ENCODE measurements at places on chromosomes 13 and 19.

DNA sequence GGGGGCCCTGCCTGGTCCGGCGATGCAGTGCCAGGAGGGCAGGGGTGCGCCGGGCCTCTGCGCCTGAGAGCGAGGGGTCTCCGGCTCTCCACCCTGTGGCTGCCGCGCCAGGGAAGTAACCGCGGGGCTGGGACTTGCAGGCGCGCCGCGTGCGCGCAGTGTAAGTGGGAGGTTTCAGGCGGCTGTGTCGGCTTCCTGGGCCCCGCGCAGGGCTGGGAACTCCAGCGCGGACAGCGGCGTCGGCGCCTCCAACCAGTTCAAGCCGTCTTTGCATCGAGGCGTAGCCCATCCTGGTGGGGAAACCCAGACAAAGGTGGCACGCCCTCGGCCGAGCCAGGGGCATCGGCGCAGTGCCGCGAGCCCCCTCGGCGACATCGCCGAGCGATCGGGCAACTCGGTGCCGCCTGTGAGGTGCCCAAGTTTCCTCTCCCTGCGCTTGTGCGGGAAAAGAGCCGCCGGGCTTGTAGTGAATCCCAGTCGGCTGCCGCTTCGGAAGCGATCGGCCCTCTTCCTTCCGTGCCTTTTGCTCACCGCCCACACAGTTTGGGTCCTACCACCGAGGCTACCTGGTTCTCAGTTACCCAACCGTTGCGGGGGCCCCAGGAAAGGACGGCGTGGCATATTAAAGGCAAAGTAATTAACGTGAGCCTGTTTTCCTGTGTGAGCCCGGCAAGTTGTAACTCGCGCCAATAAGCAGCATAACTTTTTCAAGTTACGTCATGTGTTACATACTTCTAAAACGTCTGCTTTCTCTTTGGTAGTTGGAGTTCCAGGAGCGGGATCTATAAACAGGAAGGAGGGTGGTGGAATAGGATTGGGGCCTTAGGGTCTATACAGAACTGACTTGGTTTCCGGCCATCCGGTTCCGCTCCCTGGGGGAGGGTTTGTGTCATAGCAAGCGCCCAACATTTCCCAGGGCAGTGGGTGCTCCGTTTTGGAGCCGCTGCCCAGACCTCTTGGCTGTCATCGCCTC lies 1.2 kb downstream of the LRCH1 start:
- peak; percentile 80 for DNase-seq

DNA sequence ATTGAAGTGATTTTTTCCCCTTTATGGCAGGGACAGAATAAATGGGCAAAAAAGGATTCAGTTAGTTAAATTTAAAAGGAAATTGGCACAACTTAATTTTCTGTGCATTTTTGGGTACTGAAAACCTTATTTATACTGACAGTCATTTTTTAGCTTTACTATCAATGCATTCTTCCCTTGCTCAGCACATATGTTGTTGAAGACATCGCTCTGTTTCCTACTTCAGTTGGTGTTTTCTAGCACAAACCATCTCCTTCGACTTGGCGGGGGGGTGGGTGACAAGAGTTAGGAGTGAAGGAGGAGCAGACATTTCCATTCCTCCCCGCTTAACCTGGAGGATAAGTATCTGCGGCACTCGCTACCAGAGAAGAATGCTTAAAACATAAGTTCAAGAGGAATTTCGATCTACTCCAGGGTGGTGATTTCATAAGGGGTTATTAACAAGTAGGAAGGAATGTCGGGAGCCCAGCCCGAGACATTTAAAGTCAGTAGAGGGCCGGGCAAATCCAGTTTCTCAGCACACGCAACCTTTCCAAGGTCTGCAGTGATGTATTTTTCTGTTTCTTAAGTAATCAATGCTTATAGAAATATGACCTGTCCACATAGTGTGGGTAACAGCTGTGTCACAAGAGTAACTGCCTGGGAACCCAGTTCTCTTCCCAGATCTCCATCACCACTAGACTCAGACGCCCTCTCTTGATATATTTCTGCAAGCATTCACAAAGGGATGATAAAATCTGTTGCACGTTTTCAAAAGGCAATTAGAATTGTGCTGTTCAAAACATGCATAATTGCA lies 525.8 kb downstream of the MYO16 start:
- DNase-seq = peak; percentile 74

DNA sequence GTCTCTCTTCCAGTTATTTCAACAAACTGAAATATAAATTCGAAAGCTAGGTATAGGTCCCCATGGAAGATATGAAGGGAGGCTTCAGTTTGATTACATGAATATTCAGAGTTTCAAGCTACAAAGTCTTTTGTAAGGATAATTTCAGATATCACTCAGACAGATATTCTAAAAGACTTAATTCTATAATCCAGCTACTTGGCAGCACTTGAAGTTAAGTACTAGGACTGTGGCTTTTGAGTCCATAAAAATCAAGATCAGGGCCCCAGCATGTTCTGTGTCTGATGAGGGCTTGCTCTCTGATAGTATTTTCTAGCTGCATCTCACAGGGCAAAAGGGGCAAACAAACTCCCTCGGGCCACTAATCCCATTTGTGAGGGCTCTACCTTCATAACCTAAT lies 160.6 kb upstream of the IRS2 start:
- DNase-seq = no peak

DNA sequence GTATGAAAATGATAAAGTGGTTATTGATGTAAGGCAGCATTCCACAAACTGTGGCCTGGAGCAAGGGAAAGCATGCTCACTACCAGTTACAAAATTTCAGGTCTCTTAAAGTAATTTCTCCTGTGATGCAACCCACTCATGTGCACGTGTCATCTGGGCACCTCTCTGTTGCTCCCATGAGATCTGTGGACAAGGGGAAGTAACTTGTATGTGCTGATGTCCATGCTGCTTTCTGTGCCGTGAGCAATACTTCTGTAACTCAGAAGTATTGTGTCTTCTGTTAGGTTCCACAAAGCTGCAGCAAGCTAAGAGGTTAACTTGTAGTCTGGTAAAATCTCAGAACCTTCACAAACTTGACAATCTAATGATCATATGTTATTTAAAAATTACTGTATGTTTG lies 930.0 kb upstream of the SLITRK6 start:
- no peak for DNase-seq

DNA sequence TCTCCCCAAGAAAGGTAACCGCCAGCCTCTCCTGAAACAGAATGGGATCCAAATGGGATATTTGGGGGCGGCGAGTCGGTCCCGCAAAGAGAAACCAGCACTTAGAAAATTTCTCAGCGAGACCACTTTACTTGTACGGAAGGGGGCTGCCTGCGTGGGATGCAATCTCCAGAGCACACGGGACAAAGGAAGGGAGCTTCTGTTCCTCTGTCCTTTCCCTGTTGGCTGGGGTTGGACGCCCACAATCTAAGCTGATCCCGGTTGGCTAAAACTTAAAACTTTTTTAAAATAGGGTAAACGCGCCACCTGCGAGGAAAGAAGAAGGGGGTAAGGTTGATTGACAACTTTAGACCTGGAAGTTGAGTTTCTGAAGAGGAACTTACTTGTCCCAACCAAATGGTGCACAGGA lies 826 bp upstream of the BSG start:
- DNase-seq = no peak

DNA sequence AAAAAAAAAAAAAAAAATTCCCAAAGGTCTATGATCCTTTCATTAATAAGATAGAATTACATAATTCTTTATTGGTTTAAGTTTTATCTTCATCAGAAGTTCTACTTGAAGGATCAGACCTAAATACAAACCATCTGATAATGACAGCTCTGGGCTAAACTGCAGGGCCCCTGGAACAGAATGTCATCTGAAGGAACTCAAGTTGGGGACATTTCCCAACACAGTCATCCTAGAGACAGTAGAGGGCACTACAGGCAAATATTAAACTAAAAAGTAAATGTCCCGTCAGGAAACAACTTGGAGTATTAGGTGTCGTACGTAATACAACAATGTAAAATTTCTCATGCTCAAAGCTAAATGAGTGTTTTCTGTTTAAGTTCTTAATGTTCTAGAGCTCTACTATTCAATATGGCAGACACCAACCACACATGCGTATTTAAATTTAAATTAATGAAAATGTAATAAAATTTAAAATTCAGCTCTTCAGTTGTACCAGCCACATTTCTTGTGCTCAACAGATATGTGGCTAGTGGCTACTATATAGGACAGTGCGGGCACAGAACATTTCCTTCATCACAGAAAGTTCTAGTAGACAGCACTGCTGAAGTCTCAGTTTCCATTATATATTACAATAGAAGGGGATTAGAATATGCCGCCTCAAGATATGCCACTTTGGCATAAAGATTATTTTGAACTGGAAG lies 21.8 kb upstream of the NAXD start:
- peak; percentile 48 for DNase-seq

- no peak for DNase-seq
These were observed 2.2 kb upstream of the CERS1 start for GRCh38 chr19:18898081-18898606.

DNA sequence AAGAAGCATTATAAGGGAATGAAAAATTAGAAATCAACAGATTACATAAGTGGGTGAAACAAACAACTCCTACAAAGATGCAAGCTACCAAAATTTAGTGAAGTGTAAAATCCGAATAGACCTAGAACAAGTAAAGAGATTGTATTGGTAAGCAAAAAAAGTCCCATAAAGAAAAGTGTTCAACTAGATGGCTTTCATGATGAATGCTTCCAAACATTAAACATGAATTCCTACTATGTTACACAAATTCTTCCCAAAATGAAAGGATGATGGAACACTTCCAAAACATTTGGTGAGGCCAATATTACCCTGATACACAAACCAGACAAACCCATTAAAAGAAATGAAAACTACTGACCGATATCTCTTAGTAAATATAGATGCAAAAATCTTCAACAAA lies 139.0 kb downstream of the GPC5 start:
- DNase-seq = no peak

GRCh38 chr19:14425696-14426138 lies 6.6 kb upstream of the DDX39A start:
- no peak for DNase-seq

- peak; percentile 54 for DNase-seq
These were observed 528 bp downstream of the ZNF8 start for GRCh38 chr19:58279042-58279924.

GRCh38 chr13:20146381-20146780 lies 14.5 kb downstream of the GJA3 start:
- DNase-seq = no peak

- peak; percentile 83 for DNase-seq
These were observed 30.3 kb upstream of the CACTIN start for GRCh38 chr19:3656747-3657394.

DNA sequence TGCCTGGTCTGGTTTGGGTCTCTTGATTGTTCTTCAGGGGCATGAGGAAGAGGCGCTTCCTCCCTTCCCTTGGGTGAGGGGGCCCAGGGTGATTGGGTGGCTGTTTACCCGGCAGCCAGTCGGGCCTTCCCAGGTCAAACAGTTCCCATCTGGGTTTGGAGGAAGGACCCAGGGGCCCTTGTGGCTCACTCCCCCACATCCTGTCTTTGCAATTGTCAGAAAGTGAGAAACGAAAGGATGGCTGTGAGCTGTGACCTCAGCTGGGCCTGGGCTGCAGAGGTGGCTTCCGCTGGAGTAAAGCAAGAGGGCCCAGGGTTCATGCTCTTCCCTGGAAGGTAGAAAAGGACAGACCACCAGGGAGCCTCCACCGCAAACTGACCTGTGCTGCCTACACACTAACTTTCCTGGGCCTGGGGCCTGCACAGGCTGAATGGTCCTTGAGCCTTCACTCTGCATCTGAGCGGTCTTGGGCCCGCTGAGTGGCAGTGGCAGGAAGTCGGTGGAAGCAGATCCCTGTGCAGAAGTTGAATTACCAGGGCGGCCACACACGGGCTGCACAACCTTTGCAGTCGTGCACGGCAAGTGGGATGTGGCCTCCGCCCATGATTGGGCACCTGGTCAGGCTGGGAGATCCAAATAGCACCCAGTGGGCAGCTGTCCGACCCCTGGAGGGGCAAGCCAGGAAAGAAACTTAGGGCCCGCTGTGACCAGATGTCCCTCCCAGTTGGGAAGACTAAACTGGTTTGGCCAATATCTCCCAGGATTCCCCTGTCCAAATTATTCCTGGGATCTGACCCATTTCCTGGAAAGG lies 5.3 kb upstream of the CD79A start:
- DNase-seq = no peak

DNA sequence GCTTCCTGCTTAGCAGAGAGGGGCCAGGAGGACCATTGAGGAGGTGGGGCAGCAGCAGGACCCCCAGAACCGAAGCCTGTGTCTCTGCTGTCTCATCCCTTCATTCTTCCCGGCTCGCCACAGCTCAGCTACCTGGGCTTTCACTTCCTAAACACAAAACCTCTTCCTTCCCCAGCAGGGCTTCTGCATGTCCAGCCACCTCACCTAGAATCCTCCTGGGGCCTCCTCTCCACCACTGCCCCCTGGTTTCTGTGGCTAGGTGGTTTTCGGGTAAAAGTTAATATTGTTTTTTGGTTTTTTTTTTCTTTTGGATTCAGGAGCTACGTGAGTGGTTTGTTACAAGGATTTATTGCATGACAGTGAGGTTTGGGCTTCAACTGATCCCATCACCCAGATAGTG lies 61.8 kb upstream of the PABPC3 start:
- DNase-seq = no peak

DNA sequence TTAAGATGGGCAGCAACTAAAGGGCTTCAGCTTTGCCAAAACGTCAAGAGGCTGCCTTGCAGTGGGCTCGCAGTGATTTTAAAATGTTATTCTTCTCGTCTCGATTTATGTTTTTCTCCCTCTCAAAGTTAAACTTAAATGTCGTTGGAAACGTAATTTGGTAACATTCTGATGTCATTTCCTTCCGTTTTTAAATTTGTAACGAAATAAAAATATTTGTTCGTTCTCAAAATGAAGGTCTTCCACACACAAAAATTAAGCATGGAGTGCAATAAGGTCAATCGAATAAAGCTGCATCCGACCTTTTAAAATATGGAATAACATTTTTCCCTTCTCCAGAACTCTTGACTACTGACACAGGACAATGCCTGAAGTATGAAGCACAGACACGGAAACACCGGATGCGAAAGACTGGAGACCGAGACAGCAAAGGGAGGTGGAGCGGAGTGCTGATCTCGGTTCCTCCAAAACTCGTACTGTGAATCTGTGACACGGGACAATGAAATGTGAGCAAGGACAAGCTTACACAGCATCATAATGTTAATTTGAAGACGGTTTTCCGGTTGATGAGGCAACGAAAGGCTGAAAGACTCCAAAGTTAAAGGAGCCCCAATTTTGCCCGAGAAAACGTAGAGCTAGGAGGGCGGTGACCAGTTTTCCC lies 850 bp downstream of the MTMR6 start:
- DNase-seq = peak; percentile 17

DNA sequence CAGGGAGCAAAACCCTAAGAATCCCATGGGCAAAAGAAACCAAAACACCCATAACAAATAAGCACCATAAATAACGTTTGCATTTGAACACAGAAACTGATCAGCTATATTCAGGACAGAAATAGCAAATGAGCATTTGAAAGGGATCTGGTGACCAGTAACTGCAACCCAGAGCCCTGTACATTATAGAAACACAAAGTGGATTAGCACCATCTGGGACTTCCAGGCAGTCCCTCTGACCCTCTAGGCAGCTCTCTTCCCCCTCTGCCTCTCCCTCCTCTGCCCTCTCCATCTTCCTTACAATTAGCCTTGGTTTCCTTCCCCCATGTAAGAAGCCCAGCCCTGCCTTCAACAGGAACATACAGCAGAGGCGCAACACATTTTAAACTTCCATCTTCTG lies 215.0 kb downstream of the DCLK1 start:
- DNase-seq = no peak

- DNase-seq = no peak
These were observed 2.8 kb downstream of the EVI5L start for GRCh38 chr19:7832781-7833180.

All from RWPE1 (cell line).